Neural progenitor cell (in vitro differentiated cells): ENCODE measurements at places on chromosomes 6 and 20. TPM values are rescaled to one million over a fixed set of nuclear protein-coding genes. Genes with fewer than 3 reads are reported as not detected.
A peak's percentile ranks its signal among the peaks of the same experiment; 100 is the strongest.

- DNase-seq, result no peak
These were observed 8.0 kb upstream of the TUBB2B start for GRCh38 chr6:3235486-3235885.

DNA sequence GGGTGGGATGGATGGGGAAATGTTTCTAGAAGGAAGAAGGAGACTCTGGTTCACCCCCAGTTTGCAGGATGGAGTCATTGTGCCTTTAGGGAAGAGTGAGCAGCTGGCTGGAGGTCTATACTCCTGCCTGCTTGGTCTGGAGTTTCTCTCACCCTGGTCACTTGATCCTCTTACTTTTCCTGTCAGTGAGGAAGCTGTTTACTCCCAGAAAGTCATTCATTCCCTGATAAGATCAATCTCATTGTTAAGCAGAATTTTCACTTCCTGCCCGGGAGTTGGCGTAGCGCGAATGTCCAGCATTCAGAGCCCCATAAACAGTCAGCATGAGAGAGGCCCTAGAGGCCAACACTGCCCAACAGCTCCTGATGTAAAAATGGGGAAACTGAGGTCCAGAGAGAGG is 70.4 kb upstream of the SIRPA start:
- DNase-seq, result no peak

DNA sequence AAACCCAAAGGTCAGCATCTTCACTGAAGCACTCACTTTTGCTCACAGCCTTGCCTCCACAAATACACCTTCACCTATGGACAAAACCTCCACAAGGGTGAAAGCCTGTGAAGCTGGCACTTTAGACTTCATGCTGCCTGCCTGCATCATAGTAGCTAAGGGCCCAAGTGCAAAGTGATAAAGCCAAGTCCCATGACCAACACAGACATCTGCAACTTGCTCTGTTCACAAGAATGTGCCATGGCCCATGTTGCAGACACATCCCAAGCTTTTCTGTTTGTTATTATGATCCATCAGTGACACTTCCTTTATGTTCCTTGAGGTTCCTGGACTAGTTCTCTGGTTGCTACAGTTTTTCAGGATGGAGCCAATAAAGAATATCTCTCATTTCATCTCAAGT is 31.1 kb downstream of the BTBD3 start:
- DNase-seq, result no peak

DNA sequence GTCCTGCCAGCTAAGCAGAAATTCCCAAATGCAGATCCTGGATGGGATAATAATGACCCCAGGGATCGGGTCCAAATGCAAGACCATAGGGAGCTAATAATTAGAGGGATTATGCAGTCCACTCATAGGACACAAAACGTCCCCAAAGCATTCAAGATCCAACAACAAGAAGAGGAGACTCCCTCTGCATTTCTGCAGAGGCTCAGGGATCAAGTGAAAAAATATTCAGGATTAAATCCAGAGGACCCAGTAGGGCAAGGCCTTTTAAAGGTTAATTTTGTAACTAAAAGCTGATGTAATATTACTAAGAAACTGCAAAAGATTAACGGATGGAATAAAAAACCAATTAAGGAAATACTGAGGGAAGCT is 22.2 kb downstream of the HLA-A start:
- peak; percentile 7 for DNase-seq

CST1 gene
- not detected in 2 replicates for total RNA-seq

EPHA7 gene
- total RNA-seq, result 47.6 and 80.7 TPM in 2 replicates

CCN6 gene
- total RNA-seq, result not detected in 2 replicates

DNA sequence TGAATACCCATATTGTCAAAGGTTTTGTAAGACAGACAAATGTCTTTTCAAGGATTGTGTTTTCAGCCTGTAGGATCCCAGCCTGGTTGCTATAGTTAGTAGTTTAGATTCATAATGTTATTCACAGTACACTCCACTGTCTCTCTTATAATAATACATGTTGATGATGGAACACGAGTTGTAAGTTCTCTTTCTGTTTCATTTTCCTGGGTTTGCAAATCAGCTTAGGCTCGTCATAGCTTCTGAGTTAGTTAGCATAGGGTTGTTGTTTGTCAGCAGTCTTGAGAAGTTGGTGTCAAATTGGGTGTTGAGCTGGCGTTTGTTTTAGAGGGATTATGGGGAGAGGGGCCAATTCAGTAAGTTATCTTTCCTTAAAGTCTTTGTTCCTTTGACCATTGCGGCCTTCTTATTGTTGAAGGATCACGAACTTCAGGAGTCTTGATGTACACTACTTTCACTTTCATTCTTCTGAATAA is 45.8 kb downstream of the QKI start:
- DNase-seq, result peak; percentile 42

DNA sequence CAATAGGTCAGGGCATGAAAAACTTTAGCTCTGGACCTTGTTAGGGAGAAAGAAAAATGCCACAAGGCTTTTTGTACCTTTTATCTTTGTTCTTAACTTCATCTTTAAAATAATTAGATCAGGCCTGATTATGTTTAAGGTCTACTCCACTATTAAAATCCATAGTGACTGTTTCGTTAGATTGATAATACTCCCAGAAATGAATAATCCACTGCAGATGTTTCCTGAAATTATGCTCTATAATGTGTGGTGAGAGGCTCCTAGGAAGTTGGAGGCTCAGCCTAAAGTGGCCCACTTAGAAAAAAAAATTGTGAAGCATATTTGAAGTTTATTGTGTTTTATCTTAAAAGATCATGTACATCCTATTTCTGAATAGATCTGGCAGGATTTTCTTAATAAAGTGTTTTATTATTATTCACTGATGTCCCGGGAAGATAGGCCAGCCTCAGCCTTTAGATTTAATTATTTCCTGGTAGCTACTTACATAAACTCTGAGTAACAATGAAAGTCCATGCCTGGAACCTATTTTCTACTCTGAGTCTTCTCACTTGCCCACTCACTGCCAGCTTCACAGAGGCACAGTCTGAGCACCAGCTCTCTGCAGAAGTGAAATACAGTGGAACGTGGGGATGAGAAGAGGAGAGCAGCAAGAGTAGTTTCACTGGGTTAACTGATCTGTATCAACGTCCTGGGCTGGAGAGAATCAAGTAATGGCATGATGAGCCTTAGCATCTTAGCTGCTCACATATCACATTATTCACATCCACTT is 126.8 kb upstream of the TMEM170B start:
- DNase-seq, result no peak

CHRNA4 gene
- total RNA-seq, result 0.68 TPM in 1 of 2 replicates, not detected in the other

DNA sequence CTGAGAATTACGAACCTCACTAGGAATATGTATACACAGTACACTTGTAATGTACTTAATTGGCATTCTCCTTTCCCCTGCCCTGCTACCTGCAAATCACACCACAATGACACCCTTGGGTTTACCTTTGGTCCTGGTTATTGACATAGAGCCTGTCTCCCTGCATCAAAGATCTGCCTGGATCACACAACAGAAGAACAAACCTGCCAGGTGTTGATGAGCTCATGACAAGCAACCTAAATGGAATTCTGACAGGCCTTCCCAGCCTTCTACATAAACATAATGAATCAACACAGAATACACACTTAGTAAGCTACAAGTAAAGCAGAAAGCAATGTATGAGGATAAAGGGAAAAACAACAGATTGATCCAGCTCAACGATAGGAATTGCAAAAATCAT is 95.6 kb downstream of the HDGFL1 start:
- no peak for DNase-seq

GRCh38 chr20:12715991-12716680 is 292.6 kb upstream of the SPTLC3 start:
- no peak for DNase-seq

GRCh38 chr6:52517502-52518278 is 59.2 kb downstream of the TRAM2 start:
- peak; percentile 49 for DNase-seq

SPTLC3 gene
- total RNA-seq, result 2.3 and 4.2 TPM in 2 replicates

DNA sequence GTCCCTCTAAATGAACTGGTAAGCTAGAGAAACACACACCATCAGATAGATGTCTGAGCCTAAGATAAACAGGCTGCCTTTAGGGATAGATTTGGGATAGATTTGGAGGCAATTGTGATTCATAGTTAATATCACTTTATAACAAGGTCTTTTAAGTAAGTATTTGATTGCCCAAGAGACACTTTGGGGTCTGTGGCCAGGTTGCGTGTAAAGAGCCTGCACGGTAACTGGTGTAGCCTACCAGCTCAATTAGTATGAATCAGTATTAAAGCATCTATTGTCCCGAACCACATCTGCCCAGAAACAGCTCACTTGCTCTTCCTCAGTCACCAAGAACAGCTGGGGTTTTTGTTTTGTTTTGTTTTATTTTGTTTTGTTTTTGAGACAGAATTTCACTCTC is 193.3 kb downstream of the SASH1 start:
- DNase-seq, result no peak

GRCh38 chr6:126963077-126963809 is 155.2 kb upstream of the RSPO3 start:
- no peak for DNase-seq

GJA10 gene
- total RNA-seq, result 0.37 TPM in 1 of 2 replicates, not detected in the other

CRISP3 gene
- total RNA-seq, result not detected in 2 replicates

DNA sequence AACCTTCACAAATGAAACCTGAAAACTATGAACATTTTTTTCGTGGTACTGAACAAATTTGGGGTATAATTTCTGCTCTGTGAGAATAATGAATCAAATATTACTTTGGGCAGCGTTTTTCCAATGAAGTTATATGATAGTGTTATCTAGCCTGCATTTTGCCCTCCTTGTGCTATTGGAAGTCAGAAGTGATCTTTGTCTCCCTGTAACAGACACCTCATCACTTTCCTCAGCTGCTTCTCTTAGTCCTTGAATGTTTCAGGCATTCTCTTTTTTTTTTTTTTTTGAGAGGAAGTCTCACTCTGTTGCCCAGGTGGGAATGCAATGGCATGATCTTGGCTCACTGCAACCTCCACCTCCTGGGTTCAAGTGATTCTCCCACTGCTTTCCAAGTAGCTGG is 10.2 kb downstream of the DDX27 start:
- no peak for DNase-seq

GRCh38 chr6:140001005-140001404 is 626.6 kb upstream of the CITED2 start:
- no peak for DNase-seq

DNA sequence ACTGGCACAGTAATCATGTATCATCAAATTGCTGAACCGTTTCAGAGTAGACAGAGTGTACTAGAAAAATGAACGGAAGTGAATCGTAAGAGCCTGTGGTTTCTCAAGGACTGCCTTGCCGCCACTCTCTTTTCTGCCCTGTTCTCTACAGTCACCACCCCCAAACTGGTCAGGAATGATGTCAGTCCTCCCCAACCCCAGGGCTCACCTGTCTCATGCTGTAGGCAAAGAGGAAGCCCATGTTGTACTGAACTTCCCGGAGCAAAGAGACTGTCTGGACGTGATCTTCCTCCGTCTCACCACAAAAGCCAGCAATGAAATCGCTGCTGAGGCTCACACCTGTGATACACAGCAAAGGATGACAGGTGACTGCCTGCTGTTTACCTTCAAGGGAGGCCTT is 31.0 kb downstream of the CDK5RAP1 start:
- no peak for DNase-seq

DNA sequence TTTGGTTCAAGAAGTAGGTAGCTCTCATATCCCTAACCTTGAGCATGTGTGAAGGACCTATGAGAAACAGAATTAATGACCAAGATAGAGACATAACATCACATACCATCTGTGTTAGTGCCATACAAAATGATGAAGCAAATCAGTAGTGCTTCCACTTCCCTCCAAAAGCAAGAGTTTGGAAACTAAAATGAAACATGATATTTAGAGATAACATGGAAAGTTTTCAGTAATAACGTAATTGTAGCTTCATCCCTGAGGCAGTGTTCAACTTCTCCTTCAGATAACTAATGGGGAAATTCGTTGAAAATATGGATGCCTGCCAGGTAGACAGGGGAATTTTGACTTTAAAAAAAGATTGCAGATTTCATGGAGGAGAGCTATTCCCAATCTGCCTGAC is 248.4 kb upstream of the IRAK1BP1 start:
- no peak for DNase-seq

RPN2 gene
- 249 and 284 TPM in 2 replicates for total RNA-seq

GRCh38 chr6:50380406-50381098 is 330.8 kb upstream of the DEFB112 start:
- DNase-seq, result no peak

SNAP25 gene
- not detected in 2 replicates for total RNA-seq

- DNase-seq, result no peak
These were observed 108.7 kb downstream of the MYB start for GRCh38 chr6:135289816-135290215.

GRCh38 chr6:8707956-8708772 is 272.8 kb upstream of the SLC35B3 start:
- peak; percentile 44 for DNase-seq

BHLHE23 gene
- 0.22 TPM in 1 of 2 replicates, not detected in the other for total RNA-seq

SLPI gene
- not detected in 2 replicates for total RNA-seq

DNA sequence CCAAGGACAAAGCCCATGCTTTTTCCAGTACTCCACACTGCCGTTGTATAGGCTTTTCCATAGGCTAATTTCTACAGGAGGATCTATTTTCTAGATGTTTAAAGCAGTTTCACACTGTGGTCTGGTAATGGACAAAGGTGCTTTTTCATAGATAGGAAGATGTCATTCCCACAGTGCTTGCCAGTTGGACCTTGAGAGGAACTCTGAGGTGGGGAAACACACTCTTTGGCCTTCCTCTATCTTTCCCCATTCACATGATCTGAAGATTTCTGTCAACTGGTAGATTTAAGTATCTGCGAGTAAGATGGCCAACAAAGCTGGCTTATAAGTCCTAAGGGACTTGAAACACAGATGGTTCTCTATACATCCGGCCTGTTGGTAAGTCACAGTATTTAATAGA is 477.3 kb downstream of the UTRN start:
- no peak for DNase-seq
